NCI-H1436 (cell line): ENCODE measurements at places on chromosomes 3 and 15.

- DNase-seq, result no peak
These were observed 244.8 kb downstream of the LRRN1 start for GRCh38 chr3:4043867-4044575.

DNA sequence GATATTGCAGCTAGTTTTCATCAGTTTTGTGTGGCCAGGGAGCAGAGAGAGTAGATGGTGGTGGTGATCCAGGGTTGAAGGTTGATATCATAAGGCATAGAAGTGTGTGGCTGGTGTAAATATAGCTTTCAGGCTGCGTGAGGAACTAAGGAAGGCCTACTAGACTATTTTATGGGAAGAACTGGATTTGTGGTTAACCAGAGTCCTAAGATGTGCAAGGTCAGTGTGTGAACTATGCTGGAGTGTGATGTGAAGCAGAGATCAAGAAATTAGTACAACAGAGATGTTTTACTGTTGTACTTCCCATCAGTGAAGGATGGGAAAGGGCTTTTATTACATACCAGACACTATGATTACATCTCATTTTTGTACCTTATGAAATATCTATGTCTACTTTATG, 41.5 kb downstream of the MAPK6 start:
- DNase-seq, result no peak

DNA sequence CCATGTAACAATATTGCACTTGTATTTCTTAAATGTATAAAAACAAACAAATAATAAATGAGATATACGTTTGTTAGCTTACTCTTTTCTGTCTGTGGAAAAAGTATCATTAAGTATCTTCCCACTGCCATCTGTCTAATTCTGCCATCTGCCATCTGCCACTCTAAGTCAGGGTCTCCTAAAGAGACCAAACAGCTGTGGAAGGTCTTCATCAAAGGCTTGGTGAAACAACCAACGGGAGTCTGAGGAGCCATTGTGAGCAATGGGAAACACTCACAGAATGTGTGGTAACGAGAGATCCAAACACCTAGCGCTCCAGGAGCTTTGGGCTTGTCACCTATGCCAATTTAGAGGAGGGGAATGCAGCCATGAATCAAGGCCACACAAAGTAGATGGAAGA, 28.7 kb upstream of the PFN2 start:
- no peak for DNase-seq

GRCh38 chr15:89768071-89768500, 8.0 kb upstream of the MESP2 start:
- DNase-seq, result no peak

GRCh38 chr15:73560501-73561117, 72.6 kb downstream of the NPTN start:
- peak; percentile 65 for DNase-seq

DNA sequence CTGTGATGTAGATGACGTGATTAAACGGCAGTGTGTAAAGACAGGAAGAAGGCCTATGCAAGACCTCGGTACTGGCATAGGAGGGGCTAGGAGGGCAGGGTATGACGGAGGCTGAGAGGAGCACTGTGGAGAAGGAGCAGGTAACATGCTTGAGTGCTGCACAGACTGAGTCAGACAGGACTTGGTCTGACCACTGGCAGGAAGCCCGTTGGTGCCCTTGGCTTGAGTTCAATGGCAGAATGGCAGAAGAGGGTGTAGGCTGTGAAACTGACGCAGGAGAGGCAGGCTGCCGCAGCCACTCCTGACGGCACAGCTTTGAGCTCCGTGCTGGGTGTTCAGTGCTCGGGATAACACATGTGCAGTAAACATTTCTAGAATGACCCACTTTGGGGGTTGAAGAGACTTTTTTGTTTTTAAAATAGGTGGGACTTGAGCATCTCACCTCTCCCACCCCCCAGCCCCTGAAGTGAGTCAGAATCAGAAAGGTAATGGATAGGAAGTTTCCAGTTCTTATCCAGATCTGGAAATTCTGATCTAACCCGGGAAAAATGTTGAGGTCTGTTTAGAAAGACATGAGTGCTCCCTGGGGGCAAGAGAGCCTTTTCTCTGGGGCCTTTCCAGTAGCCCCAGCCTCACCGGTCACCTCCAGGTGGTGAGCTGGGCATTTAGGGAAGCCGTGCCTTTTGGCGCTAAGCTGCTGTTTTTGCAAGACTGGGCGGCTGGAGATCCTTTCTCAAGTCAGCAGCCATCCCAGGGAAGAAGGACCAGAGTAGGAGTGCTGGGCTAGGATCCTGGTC, 126.4 kb downstream of the RPLP1 start:
- no peak for DNase-seq

DNA sequence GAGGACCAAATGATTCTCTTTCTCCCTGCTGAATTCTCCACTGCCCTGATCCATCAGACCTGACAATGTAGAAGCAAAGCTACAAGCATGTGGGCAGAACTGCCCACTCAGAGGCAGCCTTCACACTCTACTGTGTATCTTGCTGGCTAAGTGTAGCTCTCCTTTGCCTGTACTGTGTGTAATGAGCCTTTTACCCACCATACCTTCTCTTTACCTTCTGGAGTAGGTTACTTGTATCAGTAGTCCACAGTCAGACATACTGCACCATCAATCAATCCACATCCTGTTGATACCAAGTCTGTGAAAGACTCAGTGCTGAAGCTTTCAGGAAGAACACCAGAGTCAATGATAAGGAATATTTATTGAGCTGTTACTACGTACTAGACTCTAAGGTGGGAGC, 440.7 kb upstream of the ARHGEF26 start:
- DNase-seq, result no peak

GRCh38 chr15:27599034-27599433, 500.1 kb downstream of the OCA2 start:
- no peak for DNase-seq

- no peak for DNase-seq
These were observed 1.9 kb downstream of the CPNE4 start for GRCh38 chr3:132032959-132033358.
